H7 (cell line): ENCODE measurements at places on chromosomes 1 and 21.

DNA sequence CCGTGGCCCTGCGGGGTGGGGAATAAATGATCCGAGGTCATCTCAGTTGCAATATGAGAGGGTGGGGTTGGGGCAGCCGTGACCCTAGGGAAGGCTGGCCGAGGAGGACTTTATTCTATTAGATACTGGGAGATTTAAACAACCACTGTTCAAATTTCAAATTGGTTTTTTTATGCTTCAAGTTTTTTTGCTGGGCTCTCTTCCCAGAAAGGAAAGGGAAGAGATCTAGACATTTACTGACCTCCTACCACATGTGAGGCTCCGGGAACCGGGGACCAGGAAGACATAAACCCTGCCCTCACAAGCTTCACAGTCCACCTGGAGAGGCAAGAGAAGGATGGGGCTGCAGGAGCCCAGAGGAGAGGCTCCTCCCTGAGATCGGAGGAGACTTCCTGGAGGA is 207.3 kb downstream of the FOXD2 start:
- DNase-seq = no peak

DNA sequence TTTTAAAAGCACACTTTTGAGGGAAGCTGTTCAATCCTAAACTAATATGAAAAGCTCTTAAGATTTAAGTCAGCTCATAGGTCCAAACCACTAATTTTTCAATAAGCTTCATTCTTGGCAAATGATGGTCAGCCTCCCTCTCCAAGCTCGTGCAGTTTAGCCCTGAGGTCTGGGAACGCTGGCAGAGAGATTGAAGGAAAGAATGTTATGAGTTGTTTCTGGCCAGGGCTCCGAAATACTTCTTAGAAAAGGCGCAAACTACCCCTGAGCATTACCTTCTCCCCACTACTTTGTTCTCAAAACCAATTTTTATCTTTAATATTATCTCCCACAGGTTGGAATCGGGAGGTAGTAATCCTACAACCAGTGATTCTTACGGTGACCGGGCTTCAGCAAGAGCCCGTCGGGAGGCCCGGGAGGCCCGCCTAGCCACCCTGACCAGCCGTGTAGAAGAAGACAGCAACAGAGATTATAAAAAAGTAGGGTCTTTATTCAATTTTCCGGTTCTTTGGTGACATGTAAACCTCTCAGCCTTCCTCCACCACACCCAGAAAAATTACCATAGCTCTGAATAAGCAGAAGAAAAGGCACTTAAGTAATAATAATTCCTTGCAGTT is 147.7 kb downstream of the SYT2 start:
- no peak for DNase-seq

GRCh38 chr1:17674726-17675500 is 80.2 kb upstream of the ACTL8 start:
- DNase-seq = no peak

- DNase-seq = no peak
These were observed 117.8 kb upstream of the COL6A1 start for GRCh38 chr21:45863751-45864150.

DNA sequence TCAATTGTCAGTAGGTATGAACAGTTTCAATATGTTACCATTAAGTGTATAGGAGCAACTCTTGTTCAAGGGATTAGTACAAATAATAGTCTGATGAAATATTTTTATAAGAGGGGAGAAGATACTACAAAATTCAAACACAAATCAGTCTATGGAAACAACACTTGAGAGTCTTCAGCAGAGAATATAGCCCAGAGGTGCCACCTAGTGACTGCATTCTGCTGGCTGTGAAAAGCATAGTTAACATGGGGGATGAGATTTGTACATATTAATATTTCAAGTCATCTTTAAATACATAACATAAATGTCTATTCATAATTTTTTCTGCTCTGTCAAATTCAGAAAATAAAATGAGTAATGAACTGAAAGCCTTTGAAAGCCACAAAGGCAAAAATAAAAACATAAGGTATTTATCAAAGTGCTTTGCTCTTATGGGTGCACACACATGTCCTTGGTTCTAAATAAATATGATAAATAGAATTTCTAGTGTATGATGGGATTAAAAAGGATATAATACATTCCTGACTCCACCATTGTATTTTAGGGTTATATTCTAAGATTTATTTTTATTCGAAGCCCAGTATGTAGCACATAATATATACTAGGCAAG is 440.9 kb upstream of the ZRANB2 start:
- DNase-seq = peak; percentile 12

GRCh38 chr21:43207868-43208267 is 39.1 kb downstream of the CRYAA start:
- no peak for DNase-seq

- no peak for DNase-seq
These were observed 116.3 kb downstream of the GLUL start for GRCh38 chr1:182275271-182275670.

DNA sequence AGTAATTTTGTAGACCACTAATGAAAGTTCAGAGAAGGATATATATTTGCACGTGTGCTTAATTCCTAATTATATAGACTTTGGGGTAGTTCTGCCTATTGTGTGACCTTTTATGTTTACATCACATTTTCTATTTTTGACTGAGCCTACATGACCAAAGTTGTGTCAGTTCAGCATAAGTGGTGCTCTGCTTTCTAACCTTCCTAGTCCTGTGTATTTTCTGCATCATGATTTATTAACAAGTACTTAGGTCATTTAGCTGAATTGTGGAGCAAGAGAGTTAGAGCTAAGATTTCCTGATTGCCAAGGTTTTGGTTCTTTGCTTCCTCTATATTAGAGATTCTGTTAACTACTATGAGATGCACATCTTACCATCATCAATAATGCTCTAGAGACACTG is 176.0 kb downstream of the C1orf21 start:
- DNase-seq = no peak

GRCh38 chr1:20325844-20326420 is 35.3 kb downstream of the VWA5B1 start:
- DNase-seq = no peak

GRCh38 chr1:193514397-193514796 is 328.0 kb upstream of the B3GALT2 start:
- no peak for DNase-seq

DNA sequence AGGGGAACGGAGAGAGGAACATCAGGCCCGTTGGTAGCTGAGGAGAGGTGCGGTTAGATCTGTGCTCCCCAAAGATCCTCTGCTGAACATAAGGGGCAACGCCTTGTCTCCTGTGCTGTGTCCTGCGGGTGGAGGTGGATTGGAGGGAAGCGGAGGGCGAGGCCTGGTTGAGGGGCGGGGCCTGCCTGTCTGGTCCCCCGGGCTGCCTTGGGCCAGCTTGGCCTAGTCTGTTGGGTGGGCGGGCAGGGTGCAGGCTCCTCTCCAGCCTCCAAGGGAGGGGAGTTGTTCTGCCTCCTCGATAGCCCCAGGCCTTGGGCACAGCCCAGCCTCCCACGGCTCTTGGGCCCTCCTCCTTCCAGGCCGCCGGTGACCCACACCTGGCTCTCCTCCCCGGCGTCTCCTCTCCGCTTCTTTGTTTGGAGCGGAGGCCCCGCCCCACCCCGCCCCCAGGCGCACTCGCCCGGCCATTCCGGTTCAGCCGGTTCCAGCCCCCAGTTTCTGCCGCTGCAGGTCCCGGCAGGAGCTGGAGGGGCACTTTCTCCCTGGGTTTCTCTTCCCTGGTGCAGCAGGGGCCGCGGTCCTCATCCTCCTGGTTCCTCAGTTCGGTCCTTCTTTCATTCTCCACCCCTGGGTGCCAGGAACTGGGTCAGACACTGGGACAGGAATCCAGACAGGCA is 19.4 kb downstream of the PTPRF start:
- peak; percentile 98 for DNase-seq

DNA sequence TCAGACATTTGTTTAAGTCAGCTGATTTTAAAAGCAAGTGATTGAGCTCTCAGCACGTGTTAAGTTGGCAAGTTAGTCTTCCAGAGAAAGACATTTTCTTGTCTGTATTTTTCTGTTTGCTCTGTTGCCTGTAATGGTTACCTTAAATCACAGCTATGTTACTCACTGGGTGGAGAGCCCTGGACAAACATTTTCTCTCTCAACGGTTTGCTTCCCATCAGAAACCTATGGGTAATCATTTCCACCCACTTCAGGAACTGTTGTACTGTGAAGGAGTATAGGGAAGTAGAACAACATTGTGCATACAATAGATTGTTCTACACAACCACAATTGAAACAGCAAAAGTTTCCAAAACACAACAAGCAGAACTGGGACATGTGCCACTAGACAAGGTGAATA is 113.9 kb upstream of the DPT start:
- DNase-seq = no peak

DNA sequence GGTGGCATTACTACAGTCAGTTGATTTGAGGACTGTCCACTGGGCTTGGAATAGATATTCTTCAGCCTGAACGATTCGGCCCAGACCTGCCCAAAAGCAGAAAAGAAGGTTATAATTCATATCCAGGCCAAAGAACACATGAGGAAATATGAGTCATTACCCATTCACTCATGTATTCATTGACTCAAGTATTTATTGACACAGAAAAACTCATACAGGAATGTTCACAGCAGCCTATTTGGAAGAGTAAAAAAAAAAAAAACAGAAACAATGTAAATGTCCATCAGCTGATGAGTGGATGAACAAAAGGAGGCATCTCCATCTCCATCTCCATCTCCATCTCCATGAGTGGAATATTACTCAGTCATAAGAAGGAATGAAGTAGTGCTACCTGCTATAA is 15.9 kb downstream of the ZMYND12 start:
- no peak for DNase-seq

GRCh38 chr1:205589046-205589445 is 42.8 kb downstream of the ELK4 start:
- DNase-seq = no peak

DNA sequence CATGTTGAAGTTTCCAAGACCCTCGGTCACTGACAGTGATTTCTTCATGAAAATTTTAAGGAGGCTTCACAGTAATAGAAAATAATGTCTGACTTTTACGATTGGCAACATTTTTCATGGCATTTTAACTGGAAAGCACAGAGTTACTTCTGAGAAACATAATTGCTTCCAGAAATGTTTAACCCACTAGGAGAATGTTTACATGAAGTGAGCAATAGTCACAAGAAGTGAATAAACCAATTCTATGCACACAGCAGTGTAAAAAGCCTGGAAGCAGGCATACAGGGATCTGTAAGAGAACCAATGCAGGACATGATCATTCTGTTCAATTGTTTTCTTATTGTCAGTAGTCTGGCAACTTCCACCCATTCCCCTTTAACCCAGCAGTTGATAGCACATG is 316.2 kb upstream of the CXADR start:
- no peak for DNase-seq
